ENCODE measurements at places on chromosomes 16 and 17. TPM values are rescaled to one million over a fixed set of nuclear protein-coding genes. Genes with fewer than 3 reads are reported as not detected.

The TPSD1 gene
- total RNA-seq, result 7.1 TPM

The MYOCD gene
- total RNA-seq, result 26.5 TPM

The PLSCR3 gene
- 37.1 TPM for total RNA-seq

GRCh38 chr16:84055801-84056634 is 13.4 kb upstream of the SLC38A8 start:
- DNase-seq, result no peak

DNA sequence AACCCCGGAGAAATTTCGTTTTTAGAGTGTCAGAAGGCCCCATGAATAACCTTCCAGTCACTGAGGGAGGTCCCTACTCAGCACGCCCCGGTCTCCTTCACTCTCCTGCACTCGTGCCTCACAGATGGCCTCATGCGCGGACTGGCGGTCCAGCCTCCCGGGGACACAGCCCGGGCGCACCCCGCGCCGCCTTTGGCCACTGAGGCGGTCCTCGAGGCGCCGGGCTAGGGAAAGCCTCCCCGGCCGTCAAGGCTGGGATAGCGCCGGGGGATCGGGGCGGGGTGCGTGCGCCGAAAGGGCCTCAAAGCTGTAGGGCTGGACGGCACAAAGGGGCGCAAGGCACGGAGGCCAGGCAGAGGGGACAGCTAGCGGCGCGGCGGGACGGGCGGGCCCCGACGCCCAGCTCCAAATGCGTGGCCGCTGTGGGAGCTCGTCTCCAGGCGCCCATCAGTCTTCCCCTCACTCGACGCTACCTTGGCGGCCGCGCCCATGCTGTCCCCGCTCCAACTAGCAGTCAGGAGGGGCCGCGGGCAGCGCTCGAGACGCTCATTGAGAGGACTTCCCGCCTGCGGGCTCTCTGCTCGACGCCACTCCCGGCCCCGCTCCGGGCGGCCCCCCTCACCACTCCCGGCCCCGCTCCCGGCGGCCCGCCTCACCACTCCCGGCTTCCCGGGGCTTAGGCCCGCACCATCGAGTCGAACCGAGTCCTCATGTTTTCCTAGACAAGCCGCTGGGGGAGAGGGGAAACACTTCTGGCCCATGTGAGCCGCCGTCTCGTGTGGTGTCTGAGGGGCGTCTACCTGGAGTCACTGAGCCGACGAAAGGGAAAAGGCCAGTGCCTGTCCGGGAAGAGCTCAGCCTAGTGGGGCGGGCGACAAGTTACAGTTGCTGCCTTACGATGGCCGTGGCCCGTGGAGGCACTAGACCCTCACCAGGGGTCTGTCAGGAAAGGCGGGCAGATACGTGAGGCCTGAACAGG is at the start of gene USP6:
USP6 (plus strand) TSS at position 360 of the 979 bp plus-strand sequence. CDS start 14,336 bp downstream, outside the sequence.
- no peak for DNase-seq
